ENCODE measurements at places on chromosomes 2 and 18.

GRCh38 chr2:186907897-186908296 is 58.9 kb upstream of the ZSWIM2 start:
- no peak for DNase-seq

- DNase-seq = peak; percentile 88
These were observed 3.2 kb downstream of the SLC39A10 start for GRCh38 chr2:195659982-195660890.

DNA sequence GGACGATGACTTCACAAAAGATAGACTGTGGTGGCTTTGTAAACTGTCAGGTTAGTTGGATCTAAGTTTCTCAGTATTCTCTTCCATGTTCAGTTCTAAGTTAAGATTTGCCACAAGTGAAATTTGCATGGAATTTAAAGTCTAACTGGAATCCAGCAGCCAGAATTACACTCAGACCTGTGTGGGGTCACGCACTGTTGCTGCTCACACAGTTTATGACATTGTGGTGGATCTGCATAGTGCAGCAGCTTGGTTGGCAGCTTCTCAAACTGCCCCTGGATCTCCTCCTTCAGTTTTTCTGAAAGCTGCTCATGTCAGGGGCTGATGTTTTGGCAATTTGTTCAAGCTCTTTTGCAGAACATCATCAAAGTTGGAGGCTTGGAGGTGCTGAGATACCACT is 228.1 kb upstream of the KCNJ3 start:
- DNase-seq = no peak

DNA sequence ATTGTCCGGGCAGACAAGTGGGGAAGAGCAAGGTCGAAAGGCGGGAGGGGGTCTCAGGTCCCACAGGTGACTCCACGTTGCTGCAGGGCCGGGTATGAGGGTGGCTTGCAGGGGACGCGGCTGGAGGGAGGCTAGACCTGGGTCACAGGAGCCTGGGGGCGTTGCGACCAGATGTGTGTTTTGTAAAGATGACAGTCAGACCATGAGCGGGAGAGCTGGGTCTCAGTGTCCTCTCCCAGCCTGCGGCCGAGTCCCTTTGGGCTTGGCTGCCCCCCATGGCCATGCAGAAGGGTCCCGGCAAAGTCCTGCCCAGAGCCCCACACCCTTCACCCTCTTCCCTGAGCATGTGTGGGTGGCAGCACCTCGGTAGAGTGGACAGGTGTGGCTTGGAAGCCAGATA is 239.2 kb downstream of the ATAD2B start:
- DNase-seq = no peak

DNA sequence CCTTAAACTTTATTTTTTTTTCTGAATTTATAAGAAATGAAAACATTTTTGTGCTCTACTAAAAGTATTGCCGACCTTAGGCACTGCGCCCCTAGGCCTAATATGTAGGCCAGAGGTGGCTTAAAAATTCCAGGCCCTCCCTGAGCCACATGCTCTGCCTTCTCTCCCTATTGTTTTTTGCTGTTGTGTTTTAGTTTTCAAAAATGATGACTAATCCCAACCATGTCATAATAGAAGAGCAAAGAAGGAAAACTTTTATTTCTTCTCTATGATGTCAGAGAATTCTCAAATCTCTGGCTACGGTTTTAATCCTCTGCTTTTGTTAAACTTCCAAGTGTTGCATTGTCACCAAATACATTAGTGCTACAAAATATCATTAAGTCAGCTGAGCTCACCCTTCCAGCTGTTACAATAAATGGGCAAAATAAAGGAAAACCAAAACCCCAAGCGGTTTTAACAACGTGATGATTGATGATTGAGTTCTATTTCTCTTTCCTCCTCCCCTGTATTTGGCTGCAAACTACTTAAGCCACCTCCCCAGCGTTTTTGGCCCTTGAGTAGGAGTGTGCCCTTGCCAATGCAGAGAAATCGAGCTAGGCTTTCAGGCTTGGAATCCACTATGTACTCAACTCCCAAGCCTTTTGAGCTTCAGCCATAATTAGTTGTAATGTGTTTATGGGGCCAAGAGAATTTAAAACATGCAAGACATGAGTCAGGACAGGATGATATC is 163.5 kb upstream of the POU3F3 start:
- no peak for DNase-seq

DNA sequence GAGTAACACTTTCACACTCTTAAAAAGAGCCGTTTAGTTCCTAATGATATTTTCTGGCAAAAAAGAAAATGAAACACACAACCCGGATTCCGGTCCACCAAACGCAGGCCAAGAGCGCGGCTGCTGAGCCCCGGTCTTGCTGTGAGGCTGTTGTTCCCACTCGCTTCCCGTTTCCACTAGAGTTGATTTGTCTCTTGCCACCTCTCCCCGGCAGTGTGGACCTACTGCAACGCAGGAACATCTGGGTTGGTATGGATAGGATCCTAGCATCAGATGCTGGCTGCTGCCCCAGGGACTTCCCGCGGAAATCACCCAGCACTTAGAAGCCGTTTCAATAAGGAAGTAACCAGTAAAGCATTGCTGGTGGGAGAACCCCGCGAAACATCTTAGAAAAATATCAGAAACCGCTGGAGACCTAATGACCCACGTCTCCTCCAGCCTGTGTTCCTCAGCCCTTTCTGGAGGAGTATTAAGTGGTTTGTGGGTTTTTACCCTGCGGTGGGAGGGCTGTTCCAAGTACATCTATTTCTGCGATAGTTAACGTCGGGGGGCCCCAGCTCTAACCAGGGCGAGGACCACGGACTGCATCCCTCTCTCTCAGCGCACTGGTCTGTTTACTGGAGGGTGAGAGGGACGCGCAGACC is 939 bp downstream of the DOCK10 start:
- DNase-seq = no peak

Measured in HT-29 (cell line).